ENCODE measurements at places on chromosomes 16 and 17.

GRCh38 chr17:17394494-17394893, 82.3 kb upstream of the MED9 start:
- DNase-seq: no peak

DNA sequence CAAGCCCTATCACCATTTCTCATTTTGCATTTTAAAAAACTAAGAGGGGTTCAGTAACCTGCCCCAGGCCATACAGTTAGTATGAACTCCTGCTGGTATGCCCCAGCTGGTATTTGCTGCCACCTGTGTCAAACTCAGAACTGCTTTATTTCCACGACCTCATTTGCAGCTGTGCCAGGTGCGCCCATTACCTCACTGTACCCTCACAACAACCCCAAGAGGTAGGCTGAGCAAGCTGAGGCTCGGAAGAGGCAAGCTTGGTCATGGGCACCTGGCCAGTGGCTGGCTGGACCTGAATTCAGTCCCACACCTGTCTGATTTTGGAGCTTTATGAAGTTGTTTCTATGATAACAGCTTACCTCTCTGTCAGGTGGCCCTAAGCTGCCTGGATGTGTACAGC, 7.6 kb downstream of the EPN2 start:
- DNase-seq: peak; percentile 28

- DNase-seq: no peak
Observed at GRCh38 chr16:85206472-85207356, 94.4 kb upstream of the CIBAR2 start.

- DNase-seq: peak; percentile 65
Observed at GRCh38 chr16:81885976-81886586, 107.0 kb downstream of the PLCG2 start.
